ENCODE measurements at places on chromosomes 12 and 14. TPM values are rescaled to one million over a fixed set of nuclear protein-coding genes. Genes with fewer than 3 reads are reported as not detected.

- H3K27ac ChIP-seq: no peak overlapping the region
- DNase-seq: no peak
- no peak overlapping the region for H3K4me3 ChIP-seq
- peaks cover 7% of the 10 kb centered on the region for H3K27me3 ChIP-seq
- no peaks in the 10 kb centered on the region for H3K36me3 ChIP-seq
These were observed 273.8 kb downstream of the TTC8 start for GRCh38 chr14:89098254-89098653.

The GALNT8 gene
- 0.38 TPM for total RNA-seq

DNA sequence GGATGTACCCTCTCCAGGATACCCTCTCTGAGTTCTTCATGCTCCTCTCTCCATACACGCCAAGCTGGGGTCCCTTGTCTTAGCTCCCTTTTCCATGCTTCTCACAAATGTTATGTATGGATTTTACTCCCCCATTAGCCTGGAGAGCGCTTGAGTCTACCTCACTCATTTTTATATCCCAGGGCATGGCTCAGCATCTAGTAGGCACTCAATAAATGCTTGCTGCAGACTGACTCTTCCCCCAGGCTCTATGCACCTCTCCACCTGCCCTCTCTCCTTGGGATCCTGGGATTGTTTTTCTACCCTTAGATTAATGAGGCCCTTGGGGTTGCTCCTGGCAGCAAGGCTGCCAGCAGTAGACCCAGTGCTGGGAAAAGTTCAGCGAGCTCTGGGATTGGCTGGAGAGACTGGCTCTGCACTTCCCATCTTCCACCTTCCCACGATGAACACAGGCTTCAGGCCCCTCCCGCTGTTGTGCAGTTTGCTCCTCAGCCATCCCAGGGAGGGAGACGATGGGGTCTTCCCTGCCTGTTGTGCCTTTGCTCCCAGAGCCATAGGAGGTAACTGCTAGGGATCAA, 2.2 kb downstream of the NRIP2 start:
- H3K36me3 ChIP-seq: peaks cover 21% of the 10 kb centered on the region
- H3K4me3 ChIP-seq: no peak overlapping the region
- DNase-seq: no peak

GRCh38 chr14:59483363-59483762, 845 bp downstream of the L3HYPDH start:
- no peaks in the 10 kb centered on the region for H3K27me3 ChIP-seq
- H3K4me3 ChIP-seq: peak overlapping the region; percentile 88
- peak overlapping the region; percentile 88 for H3K27ac ChIP-seq
- DNase-seq: no peak
- peaks cover 52% of the 10 kb centered on the region for H3K4me1 ChIP-seq

The RTL1 gene
- not detected for total RNA-seq

DNA sequence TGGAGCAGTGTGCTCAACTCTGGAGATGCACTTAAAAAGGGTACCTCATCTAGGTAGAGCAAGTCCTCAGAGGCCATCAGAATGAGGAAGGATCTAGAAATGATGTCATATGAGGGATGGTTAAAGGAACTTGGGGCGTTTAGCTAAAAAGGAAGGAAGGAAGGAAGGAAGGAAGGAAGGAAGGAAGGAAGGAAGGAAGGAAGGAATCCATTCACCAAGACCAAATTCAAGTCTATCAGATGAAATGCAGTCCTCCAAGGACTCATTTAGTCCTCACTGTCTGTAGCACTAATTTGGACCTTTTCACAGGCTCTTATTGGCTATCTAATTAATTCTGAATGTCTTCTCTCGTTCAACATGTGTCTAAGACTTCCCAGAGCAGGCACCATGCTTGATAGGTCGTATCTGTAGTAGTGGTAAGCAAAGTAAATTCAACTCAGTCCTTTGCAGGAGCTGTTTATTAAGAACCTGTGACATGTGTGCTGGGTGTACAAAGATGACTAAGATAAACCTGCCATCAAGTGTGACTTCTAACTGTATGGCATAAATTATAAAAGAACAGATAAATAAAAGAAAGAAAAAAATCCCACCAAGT, 63.5 kb downstream of the LLPH start:
- no peak overlapping the region for H3K27ac ChIP-seq
- H3K27me3 ChIP-seq: peaks cover 5% of the 10 kb centered on the region
- H3K4me3 ChIP-seq: no peak overlapping the region

The TAS2R9 gene
- total RNA-seq: not detected

GRCh38 chr14:75223664-75224154, 47.3 kb upstream of the TMED10 start:
- H3K27ac ChIP-seq: no peak overlapping the region
- H3K4me3 ChIP-seq: no peak overlapping the region
- DNase-seq: peak; percentile 57
- H3K36me3 ChIP-seq: no peaks in the 10 kb centered on the region
- H3K4me1 ChIP-seq: peaks cover 14% of the 10 kb centered on the region

DNA sequence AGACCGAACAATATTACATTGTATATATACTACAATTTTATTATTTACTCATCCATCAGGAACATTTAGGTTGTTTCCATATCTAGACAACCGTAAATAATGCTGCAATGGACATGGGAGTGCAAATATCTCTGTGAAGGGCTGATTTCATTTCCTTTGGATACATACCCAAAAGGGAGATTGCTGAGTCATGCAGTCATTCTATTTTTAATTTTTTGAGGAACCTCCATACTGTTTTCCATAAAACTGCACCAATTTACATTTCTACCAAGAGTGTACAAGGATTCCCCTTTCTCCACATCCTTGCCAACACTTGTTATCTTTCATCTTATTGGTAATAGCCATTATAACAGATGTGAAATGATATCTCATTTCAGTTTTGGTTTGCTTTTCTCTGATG, 84.7 kb downstream of the SLC41A2 start:
- no peak for DNase-seq
- H3K4me1 ChIP-seq: peaks cover 2% of the 10 kb centered on the region
- no peak overlapping the region for H3K4me3 ChIP-seq

GRCh38 chr14:102223682-102224081, 81.3 kb downstream of the MOK start:
- no peak overlapping the region for H3K27ac ChIP-seq
- H3K27me3 ChIP-seq: no peaks in the 10 kb centered on the region
- no peak for DNase-seq
- H3K4me3 ChIP-seq: no peak overlapping the region

DNA sequence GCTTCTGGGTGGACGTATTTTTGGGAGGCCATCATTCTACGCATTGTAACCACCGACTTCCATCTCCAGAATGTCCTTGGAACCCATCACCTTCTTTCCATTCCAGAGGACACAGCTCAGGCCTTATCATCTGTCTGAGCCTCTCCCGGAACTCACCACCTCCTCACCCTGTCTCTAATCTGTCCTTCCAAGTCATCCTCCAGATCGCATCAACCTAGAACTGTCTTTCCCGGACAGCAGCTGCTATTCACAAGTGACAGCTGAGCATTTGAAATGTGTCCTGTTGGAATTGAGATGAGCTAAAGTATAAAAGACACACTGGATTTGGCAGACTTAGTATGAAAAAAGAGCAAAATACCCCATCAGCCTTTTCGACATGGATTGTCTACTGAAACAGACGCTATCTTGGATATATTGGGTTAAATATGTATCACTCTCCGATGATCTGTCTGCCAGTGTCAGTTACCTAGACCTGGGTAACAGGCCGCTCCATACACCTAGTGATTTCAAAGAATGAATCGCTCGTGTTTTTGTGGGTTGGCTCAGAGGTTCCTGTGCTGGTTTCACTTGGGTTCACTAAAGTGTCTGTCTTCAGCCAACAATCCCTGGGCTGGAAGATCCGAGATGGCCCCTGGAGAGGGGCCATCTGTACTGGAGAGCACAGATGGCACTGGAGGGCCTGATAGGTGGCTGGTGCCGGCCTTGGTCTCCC, 104.4 kb upstream of the RFLNA start:
- peak; percentile 30 for DNase-seq
- H3K27me3 ChIP-seq: no peaks in the 10 kb centered on the region
- no peaks in the 10 kb centered on the region for H3K36me3 ChIP-seq
- H3K4me3 ChIP-seq: no peak overlapping the region
- H3K4me1 ChIP-seq: peaks cover 4% of the 10 kb centered on the region
- H3K27ac ChIP-seq: peak overlapping the region; percentile 47

The VDR gene
- 86.4 TPM for total RNA-seq

- H3K27ac ChIP-seq: no peak overlapping the region
- DNase-seq: no peak
- H3K27me3 ChIP-seq: no peaks in the 10 kb centered on the region
These were observed 112.6 kb downstream of the CRADD start for GRCh38 chr12:93789767-93790166.

The DACT1 gene
- 1.4 TPM for total RNA-seq

DNA sequence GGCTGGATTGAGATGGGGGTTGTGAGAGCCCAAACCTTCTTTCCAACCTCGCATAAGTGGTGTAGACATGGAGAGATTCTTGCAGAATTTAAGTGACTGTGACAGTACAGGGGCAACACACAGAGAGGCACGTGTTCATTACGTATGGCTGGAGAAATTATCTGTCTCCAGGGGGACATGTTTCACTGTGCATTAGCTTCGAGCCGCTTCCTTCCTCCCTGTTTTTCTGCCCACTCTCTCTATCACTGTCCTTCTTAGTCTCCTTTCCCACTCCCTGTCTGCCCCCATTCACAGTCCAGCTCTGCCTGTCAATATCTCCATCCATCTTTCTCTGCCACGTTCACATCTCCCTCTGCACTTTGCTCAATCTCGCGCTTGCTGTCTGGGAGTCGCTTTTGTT, 11.5 kb upstream of the C14orf93 start:
- peak overlapping the region; percentile 4 for H3K4me3 ChIP-seq
- no peaks in the 10 kb centered on the region for H3K27me3 ChIP-seq
- no peak for DNase-seq
- peaks cover 33% of the 10 kb centered on the region for H3K36me3 ChIP-seq
- H3K27ac ChIP-seq: peak overlapping the region; percentile 80

The OR6C4 gene
- not detected for total RNA-seq

GRCh38 chr12:388012-388411, 1.1 kb downstream of the KDM5A start:
- peak overlapping the region; percentile 99 for H3K27ac ChIP-seq
- H3K36me3 ChIP-seq: peaks cover 18% of the 10 kb centered on the region
- H3K4me3 ChIP-seq: peak overlapping the region; percentile 76
- peaks cover 24% of the 10 kb centered on the region for H3K4me1 ChIP-seq

GRCh38 chr14:90412058-90412457, 15.2 kb downstream of the CALM1 start:
- peaks cover 20% of the 10 kb centered on the region for H3K4me1 ChIP-seq
- no peak overlapping the region for H3K27ac ChIP-seq
- no peak for DNase-seq
- no peak overlapping the region for H3K4me3 ChIP-seq
- no peaks in the 10 kb centered on the region for H3K27me3 ChIP-seq

DNA sequence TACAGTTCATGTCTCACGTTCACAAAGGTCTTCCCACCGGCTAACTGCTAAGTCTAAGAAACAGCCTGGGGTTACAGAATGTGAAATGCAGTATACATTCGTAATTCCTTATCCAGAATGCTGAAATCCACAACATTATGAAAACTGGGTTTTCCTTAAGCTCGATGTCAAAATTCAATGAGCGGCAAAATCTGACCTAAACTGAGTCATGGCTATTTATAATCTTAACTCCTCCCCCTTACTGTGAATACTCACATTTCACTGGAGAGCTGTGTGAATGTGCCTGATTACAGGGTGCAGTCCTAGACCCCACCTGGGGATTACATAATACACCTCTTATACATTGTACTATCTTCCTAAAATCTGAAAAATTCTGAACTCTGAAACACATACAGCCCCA, 35.3 kb downstream of the STX2 start:
- H3K4me3 ChIP-seq: no peak overlapping the region
- no peak for DNase-seq
- H3K4me1 ChIP-seq: no peaks in the 10 kb centered on the region

- peak; percentile 57 for DNase-seq
- peaks cover 2% of the 10 kb centered on the region for H3K36me3 ChIP-seq
- H3K4me1 ChIP-seq: peaks cover 60% of the 10 kb centered on the region
- peak overlapping the region; percentile 53 for H3K4me3 ChIP-seq
- peak overlapping the region; percentile 87 for H3K27ac ChIP-seq
These were observed 104.3 kb upstream of the MAX start for GRCh38 chr14:65206448-65207096.

DNA sequence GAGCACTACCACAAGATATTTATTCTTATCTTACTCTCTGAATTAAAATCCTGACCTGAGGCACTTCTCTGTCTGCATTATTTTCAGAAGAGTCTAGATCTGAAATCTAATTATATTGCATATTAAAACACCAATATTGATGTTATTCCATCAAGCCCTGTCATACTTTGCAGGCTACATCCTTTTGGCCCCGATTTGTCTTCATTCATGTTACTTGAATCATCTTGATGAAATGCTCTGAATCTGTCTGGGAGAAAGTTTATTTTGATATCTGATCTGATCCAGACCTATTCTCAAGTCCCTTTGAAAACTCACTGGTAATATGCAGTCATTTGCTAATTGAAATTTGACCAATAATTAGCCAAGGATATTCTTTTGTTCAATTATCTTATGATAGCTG, 79.9 kb downstream of the BBS10 start:
- H3K4me1 ChIP-seq: peaks cover 2% of the 10 kb centered on the region
- H3K27ac ChIP-seq: no peak overlapping the region
- no peaks in the 10 kb centered on the region for H3K36me3 ChIP-seq
- DNase-seq: no peak
- peaks cover 15% of the 10 kb centered on the region for H3K27me3 ChIP-seq
- H3K4me3 ChIP-seq: no peak overlapping the region

- H3K27ac ChIP-seq: peak overlapping the region; percentile 25
- peaks cover 35% of the 10 kb centered on the region for H3K4me1 ChIP-seq
- peaks cover 9% of the 10 kb centered on the region for H3K36me3 ChIP-seq
- no peak for DNase-seq
These were observed 32.2 kb downstream of the DIP2B start for GRCh38 chr12:50536831-50537537.

DNA sequence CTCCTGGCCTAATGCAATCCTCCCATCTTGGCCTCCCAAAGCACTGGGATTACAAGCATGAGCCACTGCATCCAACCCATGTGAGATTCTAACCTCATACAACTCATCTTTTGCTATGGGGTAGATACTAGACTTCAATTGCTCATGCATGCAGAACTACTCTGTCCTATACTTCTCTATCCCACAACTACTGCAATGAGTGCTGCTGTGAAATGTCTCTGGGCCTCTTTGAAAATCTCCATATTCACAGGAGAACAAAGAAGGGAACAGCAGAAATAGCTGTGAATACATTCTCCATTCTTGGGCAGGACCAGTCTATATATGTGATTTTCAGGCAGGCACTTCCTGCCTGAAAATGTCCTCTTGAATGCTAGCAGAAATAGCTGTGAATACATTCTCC, 220.7 kb upstream of the GRIP1 start:
- H3K4me3 ChIP-seq: no peak overlapping the region
- no peak overlapping the region for H3K27ac ChIP-seq
- peaks cover 27% of the 10 kb centered on the region for H3K4me1 ChIP-seq

- DNase-seq: no peak
- H3K27me3 ChIP-seq: peaks cover 6% of the 10 kb centered on the region
- no peak overlapping the region for H3K4me3 ChIP-seq
- H3K27ac ChIP-seq: no peak overlapping the region
These were observed 175.0 kb downstream of the NEDD1 start for GRCh38 chr12:97082029-97082428.

Data from activated CD8-positive, alpha-beta T cell treated with anti-CD3 and anti-CD28 coated beads for 36 hours (primary cell).